ENCODE measurements at places on chromosomes 13 and 19.

- no peak for DNase-seq
Observed at GRCh38 chr13:112391746-112392145, 15.6 kb downstream of the SPACA7 start.

GRCh38 chr13:30720172-30720869 is 15.0 kb upstream of the ALOX5AP start:
- no peak for DNase-seq

DNA sequence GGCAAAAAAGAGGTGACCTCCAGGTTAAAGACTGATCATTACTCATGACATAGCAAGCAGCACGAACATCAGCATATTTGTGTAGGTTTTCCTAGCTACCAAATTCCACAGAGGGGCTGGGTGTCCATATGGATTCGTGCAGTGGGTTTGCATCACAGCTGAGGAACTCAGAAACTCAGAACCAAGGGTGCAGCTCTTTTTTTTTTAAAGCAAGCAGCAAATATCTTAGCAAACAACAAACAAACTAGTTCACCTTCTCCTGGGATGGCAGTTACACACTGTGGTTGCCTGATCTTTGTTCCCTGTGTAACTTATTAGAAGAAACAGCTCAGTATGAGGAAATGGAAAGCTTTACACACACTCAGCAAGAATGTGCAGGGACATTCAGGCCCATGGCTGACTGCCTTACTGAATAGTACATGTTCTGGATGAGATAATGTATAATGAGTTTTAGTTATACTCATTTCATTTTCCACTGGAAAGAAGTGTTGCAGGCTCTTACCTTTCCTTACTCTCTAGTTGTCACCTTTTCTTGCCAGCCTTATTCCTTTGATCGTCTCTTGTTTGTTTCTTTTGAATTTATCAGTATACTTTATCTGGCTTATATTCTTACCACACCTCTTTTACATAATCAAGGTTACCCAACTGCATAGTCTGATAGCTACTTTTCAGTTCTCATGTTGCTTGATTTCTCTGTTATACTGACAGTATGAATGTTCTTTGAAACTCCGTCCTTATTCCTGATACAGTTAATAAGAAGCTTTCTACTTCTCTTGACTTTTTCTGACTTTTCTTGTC is 4.3 kb downstream of the NDFIP2 start:
- no peak for DNase-seq

GRCh38 chr13:100508996-100509395 is 79.6 kb downstream of the GGACT start:
- DNase-seq = no peak

GRCh38 chr13:44274771-44275205 is 98.8 kb upstream of the SERP2 start:
- no peak for DNase-seq

GRCh38 chr13:70568571-70568970 is 460.3 kb upstream of the KLHL1 start:
- peak; percentile 32 for DNase-seq

DNA sequence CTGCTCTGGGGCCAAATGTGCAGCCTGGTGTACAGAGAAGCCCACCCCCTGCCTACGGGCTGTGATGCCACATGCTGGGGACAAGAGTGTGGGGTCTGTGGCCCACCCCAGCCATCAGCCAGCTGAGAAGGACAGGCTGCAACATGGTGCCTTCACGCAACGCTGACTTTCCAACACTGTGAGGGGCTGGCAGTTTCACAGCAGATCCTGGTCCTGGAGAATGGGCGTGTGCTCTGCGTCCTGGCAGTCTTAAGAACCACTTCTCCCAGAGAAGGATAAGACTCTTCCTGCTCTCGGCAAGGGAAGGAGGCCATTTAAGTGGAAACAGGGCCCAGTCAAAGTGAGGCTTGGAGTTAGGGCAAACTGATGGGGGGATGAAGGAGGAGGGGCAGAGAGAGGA is 4.6 kb downstream of the LRRC4B start:
- DNase-seq = no peak

- DNase-seq = no peak
Observed at GRCh38 chr19:57273014-57273413, 7.3 kb upstream of the ZNF460 start.

DNA sequence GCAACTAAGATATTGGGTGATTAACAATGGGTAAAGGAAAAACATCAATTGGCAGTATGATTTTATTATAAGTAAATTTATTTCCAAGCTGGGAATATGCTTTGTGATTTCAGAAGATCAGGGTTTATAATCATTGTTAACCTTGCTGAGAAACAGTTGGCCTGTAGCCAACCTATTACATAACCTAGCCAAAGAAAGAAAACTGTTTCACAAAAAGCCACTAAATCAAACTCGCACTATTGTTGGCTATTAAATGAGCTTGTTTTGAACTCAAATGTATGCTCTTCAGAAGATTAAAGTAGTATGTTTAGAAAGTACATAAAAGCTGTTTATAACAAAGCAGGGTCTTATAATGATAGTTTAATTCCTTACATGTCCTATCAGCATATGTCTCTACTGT is 151.7 kb downstream of the LHFPL6 start:
- no peak for DNase-seq

- DNase-seq = no peak
Observed at GRCh38 chr19:51347209-51347928, 5.4 kb upstream of the VSIG10L start.

- DNase-seq = no peak
Observed at GRCh38 chr13:90120026-90120425, 1227.5 kb upstream of the MIR17HG start.

DNA sequence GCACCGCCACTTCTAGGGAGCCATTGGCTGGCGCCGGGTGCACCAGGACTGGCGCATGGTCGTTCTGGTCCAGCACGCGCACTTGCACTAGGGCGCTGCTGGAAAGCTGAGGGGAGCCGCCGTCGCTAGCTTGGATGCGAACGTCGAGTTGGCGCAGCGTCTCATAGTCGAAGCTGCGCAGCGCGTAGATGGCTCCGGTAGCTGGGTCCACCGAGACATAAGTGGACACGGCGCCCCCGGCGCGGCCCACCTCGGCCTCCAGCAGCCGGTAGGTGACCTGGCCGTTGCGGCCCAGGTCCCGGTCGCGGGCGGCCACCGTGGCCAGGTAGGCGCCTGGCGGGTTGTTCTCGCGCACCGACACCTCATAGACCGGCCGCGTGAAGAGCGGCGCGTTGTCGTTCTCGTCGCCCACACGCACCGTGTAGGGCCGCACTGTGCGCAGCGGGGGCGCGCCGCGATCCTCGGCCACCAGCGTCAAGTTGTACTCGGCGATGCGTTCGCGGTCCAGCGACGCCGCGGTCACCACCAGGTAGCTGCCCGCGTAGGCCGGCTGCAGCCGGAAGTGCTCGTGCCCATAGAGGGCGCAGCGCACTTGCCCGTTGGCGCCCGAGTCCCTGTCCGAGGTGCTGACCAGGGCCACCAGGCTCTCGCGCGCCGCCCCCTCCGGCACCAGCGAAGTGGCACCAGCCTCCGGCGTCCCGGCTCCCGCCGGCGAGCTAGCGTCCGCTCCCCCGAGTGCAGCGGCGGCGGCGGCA is 1.7 kb downstream of the PCDH8 start:
- DNase-seq = no peak

- DNase-seq = no peak
Observed at GRCh38 chr13:26026211-26026610, 25.6 kb downstream of the SHISA2 start.

GRCh38 chr19:43132696-43133095 is 50.2 kb upstream of the PSG2 start:
- no peak for DNase-seq

- no peak for DNase-seq
Observed at GRCh38 chr13:98768522-98768921, 16.1 kb upstream of the SLC15A1 start.

- DNase-seq = no peak
Observed at GRCh38 chr13:92573467-92574057, 653.0 kb upstream of the GPC6 start.

- no peak for DNase-seq
Observed at GRCh38 chr19:4800591-4801081, 9.1 kb downstream of the FEM1A start.

- DNase-seq = no peak
Observed at GRCh38 chr13:29486551-29486950, 108.9 kb downstream of the SLC7A1 start.

- DNase-seq = no peak
Observed at GRCh38 chr19:17450264-17451075, 2.0 kb upstream of the TMEM221 start.

DNA sequence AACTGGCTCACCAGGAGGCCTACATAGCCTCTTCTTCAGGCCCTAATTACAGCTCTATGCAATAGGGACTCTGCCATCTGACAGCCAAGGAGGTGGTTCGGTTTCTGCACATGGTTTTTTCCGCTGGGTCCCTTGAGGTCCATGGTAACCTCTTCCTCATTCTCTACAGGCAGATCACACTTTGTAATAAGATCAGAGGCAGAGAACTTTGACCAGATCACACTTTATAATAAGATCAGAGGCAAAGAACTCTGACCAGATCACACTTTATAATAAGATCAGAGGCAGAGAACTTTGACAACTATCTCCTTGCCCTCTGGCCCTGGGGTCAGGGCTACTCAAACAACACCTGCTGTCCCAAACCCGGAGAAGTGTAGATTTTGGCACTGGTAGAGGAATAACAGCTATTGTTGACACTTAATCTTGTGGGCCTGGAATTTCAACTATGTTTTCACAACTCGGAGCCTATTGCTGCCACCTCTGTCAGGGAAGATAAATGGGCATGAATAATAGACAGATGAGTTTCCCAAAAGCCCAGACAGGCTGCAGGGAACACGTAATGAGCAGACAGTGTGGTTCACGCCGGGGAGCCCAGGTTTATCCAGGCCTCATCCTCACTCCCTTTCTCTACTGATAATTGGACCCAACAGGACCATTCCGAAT is 246.1 kb downstream of the UQCRFS1 start:
- DNase-seq = no peak

DNA sequence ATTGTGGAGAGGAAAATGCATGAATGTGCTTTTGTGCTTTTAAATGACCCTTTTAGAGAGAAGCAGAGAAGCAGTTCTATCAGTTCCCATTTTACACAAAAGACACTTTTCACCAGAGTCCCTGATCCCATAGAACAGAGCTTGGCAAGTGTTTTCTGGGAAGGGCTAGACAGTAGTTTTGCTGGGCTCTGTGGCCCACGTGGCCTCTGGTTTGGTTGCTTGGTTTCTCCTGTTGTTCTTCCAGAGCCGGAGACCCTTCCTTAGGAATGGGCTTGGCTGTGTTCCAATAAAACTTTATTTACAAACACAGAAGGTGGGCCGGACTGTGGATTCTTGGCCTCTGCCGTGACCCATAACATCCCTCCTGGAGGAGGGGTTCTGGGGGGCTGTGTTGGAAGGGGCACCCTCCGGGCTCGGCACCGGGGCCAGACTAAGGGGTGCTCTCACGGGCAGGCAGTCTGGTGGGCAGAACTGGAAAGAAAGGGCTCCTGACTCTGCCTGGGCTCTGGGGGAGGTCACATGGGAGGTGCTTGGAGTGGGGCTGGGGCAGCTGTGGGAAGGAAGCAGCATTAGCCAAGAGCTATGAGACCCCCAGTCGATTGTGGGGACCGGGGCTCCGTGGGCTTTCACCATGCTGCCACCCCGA is 3.2 kb downstream of the SPPL2B start:
- no peak for DNase-seq

DNA sequence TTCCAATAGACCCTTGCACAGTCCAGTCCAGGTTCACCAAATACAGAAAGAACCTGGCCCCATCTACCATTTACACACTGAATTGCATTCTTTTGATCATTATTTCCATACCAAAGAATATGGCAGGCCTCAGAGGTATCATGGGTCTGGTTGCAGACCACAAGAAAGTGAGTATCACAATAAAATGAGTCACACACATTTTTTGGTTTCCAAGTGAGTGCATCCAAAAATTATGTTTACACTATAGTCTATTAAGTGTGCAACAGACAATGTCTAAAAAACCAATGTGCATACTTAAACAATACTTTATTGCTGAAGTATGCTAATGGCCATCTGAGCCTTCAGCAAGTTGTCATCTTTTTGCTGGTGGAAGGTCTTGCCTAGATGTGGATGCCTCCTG is 105.3 kb downstream of the SPACA7 start:
- DNase-seq = no peak

- DNase-seq = no peak
Observed at GRCh38 chr19:5083547-5083965, 114.6 kb downstream of the KDM4B start.

DNA sequence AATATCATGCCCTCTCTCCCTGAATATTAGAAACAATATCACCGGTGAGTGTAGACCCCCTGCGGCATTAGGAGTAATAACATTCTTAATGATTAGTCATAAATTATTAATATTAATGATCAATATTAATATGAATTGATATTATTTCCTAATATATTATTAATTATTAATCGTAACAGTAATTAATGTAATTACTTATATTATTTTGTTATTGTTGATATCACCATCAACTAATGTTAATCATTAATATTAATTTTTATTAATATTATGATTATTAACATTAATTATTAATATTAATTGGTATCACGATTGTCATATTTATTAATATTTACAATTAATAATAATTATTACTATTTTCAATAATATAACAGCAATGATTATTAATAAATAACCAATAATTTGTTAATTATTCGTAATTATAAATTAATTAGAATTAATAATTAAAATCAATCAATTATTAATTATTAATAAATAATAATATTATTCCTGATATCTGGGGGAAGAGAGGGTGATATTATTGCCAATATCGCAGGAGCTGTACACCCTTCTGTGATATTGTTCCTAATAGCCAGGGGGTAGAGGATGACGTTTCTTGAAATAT is 528.8 kb upstream of the PCDH20 start:
- no peak for DNase-seq

DNA sequence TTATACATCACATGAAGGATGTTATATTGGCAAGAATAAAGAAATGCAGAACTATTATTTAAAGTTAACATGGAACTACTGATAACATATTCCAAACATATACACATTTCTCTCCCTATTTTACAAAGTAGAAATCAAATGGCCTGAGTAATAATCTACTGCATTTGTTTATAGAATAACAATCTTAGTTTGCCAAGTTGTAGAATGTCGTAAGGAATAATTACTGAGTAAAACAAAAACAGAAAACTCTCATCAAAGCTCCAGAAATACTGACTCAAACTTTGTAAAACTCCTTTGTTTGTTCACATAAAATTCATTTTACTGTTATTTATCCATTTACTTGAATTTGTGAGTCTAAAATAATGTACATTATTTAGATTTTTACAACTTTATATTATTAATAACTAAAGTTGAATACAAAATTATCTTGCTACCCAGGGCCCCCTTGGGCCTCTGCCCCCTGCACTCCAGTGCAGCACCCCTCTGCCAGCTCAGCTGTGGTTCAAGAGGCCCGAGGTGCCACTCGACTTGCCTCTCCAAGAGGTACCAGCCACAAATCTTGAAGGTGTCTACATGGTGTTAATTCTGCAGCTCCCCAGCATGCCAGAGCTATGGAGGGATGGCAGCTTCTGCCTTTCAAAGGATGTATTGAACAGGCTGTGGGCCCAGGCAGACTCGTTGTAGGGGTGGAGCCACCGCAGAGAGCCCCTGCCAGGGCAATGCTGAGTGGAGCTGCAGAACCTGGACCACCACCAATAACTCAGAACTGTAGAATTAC is 2819.7 kb downstream of the PCDH9 start:
- DNase-seq = no peak

GRCh38 chr19:29552454-29553280 is 26.9 kb downstream of the VSTM2B start:
- DNase-seq = no peak

- no peak for DNase-seq
Observed at GRCh38 chr13:29980339-29980738, 129.9 kb upstream of the UBL3 start.

GRCh38 chr13:113103646-113104045 is 1.9 kb upstream of the F7 start:
- no peak for DNase-seq

- no peak for DNase-seq
Observed at GRCh38 chr13:44451126-44451525, 77.5 kb downstream of the SERP2 start.
